Dermis blood vessel endothelial cell (primary cell): ENCODE measurements at places on chromosomes 7 and 10. TPM values are rescaled to one million over a fixed set of nuclear protein-coding genes. Genes with fewer than 3 reads are reported as not detected.

- no peak for DNase-seq
Measured at GRCh38 chr10:20593649-20594048, 303.5 kb downstream of the NEBL start.

GRCh38 chr10:784403-785088, 95.1 kb upstream of the DIP2C start:
- peak; percentile 71 for DNase-seq

DNA sequence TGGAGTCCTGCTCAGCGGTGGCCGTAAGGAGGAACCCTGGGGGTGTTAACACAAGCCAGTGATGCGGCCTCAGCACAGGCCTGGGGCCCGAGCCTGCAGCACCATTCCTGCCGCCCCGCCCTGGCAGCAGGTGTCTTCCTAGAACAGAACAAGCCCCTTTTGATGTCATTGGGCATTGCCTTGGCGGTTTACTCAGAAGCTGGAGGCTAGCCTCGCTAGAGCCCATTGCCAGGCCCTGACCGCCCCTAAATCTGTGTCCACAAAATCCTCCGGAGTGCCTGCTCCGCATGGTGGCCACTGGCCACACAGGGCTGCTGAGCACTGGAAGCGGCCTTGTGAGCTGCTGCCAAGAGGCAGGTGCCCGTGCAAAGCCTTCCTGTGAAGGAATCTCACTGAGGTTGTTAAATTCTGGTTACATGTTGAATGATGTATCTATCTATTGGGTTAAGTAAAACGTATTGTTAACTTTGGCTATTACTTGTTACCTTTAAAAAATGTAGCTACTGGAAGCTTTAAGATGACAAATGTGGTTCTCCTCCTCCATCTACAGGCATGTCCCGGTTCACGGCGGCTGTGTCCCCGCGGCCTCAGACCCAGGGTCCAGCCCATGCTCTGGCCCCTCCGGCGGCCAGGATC, 1.2 kb upstream of the INPP5A start:
- no peak for DNase-seq

GRCh38 chr10:78520737-78521430, 487.2 kb downstream of the RPS24 start:
- peak; percentile 49 for DNase-seq

DNA sequence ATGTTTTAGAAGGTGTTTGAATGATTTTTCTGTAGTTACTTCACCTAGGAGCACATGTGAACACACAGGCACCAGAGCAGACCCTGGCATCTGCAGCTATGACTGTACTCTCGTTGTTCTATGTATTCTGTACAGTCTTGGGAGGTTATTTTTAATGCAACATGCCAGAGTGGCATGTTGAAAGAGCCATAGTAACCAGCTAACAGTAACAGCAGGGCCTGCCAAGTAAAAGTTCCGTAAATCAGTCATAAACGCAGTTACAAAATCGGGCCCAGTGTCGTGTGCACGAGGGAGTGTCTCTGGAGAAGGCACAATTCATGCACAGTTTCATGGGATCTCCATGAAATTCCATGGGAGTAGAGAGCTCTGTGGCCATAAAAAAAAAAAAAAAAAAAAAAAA, 108.3 kb upstream of the CDK6 start:
- DNase-seq: no peak

- no peak for DNase-seq
Measured at GRCh38 chr7:132450188-132450587, 126.1 kb downstream of the PLXNA4 start.

DNA sequence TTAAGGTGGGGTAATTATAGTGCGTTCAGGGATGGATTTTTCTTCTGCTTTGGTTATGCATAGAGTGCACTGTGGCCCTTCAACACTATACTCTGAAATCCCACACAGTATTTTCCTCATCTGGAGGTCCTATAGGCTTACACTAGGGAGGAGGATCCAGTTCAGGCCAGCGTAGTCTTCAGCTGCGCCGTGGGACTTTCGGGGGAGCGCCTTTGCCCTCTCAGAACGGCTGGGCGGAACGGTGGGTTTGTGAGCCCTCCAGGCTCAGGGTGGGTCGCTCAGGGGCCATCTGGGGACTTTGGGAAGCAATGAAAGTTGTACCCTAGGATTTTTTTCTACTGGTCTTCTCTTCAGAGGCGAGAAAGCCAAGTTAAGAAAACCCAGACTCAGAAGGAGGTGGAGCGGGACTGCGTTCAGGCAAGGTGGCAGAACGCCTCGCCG, 652 bp upstream of the VPS26A start:
- peak; percentile 79 for DNase-seq

- DNase-seq: no peak
Measured at GRCh38 chr10:8453587-8453986, 399.1 kb downstream of the GATA3 start.

DNA sequence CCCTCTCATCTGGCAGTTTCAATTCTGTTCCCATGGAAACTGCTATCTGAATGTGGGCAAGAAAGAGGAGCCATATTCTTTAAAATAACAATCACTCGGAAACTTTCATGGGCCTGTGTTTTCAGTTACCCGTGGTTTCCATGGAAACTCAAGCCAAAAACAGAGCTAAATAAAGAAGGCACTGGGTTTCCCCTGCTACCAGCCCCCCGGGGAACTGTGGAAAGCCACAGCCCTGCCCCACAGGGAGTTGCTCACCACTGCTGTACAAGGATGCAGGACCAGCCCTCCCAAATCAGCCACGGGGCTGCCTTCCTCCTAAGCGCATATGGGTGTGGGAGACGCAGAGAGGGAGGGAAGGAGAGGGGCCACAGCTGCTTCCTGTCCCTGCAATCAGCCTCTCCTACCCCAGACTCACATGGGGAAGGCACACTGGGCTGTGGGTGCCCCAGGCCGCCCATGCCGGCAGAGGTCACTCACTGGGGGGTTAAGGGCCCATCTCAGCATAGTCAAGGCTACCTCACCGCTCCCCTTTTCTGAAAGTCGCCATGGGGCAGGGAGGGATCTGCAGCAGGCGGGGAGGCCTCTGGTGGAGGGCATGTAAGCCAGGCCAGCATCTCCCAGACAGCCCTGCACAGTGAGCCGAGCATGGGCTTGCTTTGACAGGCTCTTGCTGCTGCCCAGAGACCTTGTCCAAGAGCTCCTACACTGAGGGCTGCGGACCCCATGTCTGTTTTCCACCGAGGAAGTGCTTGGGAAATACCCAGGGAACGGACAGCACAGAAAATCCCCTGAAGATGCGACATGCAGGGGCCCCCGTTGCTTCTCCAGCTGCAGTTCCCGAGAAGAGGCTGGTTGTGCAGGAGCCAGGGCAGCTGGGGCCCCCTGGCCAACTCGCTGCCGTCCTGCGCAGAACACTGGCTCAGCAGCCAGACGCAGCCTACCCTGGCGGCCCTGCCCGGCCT, 157.3 kb upstream of the PPP2R2D start:
- DNase-seq: no peak

GRCh38 chr7:142805350-142806021, 34.7 kb downstream of the PRSS2 start:
- no peak for DNase-seq

DNA sequence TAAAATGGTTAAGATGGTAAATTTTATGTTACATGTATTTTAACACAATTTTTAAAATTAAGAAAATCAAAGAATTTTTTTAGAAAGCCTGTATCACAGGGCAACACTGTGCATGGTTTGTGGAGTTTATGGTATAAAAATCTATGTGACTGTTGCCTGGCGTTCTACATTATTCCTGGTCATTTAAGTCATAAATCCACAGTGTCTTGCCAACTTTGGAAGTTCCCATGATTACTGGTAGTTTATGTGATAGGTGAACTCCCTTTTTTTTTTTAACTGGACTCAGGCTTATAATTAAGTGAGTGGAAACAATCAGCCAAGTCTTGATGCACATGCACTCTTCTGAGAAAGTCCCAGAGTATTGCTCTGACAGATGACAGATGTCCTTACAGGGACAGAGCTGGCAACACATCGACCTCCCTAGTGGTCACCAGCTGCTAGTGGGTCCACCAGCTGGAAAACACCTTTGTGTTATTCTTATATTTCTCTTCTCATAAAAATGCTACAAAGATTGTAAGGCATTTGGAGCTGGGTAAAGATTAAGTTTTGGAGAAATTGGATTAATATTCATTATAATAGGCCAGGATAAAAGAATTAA, 8.8 kb upstream of the STN1 start:
- DNase-seq: no peak

DNA sequence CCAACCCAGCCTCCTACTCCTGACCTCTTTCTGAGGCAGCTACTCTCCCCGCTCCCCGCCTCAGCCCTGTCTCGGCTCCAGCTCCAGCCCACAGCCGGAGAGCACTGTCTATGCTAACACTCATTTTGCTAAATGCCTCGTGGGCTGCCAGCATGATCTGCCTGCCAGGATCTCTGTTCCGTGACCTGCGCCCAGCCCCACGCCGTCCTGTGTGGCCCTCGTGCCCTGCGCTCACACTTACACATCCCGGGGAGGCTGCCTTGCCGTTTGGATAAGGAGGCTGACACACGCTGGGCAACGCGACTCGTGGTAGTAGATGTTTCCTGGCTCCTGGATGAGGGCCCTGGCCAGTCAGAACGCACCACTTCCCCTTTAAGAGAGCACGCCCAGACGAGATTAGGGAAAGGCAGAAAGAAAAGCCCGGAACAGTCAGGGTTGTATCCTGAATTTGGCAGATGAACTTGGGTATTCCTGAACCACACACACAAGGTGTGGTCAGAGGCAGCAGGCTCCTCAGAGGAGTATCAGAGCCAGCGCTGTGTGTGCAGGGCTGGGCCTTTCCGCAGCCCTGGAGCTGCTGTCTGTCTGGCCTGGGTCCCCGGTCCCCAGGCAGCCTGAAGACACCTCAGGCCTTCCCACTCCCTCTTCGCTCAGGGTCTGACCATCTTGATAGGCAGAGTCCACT, 97.7 kb upstream of the EFCAB10 start:
- peak; percentile 65 for DNase-seq

- DNase-seq: no peak
Measured at GRCh38 chr10:58593008-58593407, 80.3 kb downstream of the BICC1 start.

GRCh38 chr7:11346302-11346701, 372.6 kb downstream of the PHF14 start:
- DNase-seq: no peak

DNA sequence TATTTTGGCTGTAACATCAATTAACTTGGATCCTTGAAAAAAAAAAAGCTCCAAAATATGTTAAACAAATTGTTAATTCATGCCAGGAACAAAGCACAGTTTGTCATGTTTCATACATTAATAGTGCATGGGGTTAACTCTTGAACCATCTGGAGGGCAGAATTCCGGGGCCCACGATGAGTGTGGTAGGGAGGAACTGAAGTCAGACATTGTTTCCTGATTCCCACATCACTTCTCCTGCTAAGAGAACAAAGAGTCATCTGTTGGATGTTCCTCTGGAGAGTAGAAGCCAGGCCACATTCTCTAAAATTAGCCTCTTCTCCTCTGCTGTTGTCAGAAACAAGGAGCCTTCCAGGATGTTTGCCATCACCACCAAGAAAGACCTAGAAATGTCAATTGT, 54.6 kb downstream of the TMEM178B start:
- no peak for DNase-seq

GRCh38 chr10:19620811-19621210, 195.4 kb upstream of the PLXDC2 start:
- no peak for DNase-seq

GRCh38 chr10:60291344-60291930, 98.2 kb downstream of the ANK3 start:
- no peak for DNase-seq

- peak; percentile 76 for DNase-seq
Measured at GRCh38 chr10:61900829-61901792, at the start of gene ARID5B. Gene ARID5B (plus strand): TSS chr10:61901699. CDS start chr10:61901710, 11 bp downstream.

DNA sequence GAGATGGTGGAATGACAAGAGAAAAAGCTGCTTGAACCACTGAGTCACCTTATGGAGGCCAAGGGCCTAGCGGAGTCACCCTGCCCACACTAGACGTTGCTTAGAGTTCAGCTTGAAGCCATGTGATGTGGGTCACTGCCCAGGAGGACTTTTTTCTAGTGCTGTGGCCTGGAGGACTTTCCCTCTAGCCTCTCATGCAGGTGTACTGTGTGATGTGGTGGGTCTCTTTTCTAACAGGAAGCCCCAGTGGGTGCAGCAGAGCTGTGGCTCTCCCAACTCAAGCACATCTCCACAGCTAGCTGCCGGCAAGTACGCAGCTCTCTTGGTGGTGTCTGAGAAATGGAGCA, 13.6 kb downstream of the POR start:
- no peak for DNase-seq

DNA sequence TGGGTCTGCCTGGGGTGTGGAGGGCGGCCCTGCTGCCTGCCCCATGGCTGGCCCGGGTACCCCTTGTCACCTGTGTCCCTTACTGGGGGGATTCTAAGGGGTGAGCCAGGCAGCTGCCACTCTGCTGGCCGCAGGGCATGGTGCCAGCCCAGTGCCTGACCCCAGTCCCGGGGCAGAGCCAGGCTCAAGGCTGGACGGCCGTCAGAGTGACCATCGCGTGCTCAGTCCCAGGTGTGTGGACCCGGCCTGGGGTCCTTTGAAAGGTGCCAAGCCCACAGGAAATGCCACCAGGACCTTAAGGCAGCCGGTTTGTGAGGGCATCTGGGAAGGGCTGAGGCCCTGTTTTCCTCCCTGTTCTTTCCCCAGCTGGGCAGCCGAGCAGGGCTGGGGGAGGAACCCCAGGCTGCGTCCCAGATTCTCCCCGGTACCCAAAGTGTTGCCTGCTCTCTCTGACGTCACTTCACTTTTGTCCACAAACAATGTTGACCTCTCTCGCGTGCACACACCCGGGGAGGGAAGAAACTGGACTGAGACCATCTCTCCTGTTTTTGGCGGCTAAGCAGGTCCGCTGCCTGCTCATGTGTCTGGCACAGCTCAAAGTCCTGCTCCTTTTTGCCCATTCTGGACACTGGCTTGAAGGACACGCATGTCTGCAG, 37.6 kb downstream of the PAPOLB start:
- DNase-seq: no peak

- no peak for DNase-seq
Measured at GRCh38 chr7:30886608-30887011, 25.0 kb upstream of the AQP1 start.

GRCh38 chr10:130429809-130430208, 293.6 kb downstream of the GLRX3 start:
- DNase-seq: no peak

DNA sequence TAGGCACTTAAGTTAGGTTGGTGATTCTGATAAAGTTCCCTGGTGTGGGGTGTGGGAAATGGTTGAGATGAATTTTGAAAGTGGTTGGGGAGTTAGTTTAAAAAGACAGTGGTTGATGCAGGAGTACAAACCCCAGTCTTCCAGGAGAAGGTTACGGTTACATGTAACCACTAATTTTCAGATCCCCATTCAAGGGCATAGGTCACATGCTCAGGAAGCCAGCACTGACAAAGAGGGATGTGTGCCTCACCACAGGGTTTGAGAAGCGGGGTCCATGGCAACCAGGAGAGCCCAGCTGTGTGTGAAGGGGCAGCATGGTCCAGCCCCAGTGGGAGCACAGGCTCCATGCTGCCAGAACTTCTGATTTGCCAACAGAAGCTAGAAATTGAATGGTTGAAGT, 144.2 kb downstream of the MDFIC start:
- no peak for DNase-seq

Gene OR2A5
- not detected in 2 replicates for total RNA-seq

Gene CDNF
- total RNA-seq: 0.56 and 1.9 TPM in 2 replicates

Gene NYAP1
- 4.3 and 5.4 TPM in 2 replicates for total RNA-seq

Gene ACTR3C
- 8.9 and 9.5 TPM in 2 replicates for total RNA-seq

Gene IFIT2
- total RNA-seq: 9.6 and 23.7 TPM in 2 replicates

Gene OR2A42
- not detected in 2 replicates for total RNA-seq

Gene EFCAB10
- not detected in 2 replicates for total RNA-seq

Gene ZNF117
- total RNA-seq: 4.8 TPM in 2 replicates

Gene SPOCK2
- 3.5 and 6.6 TPM in 2 replicates for total RNA-seq
